ENCODE measurements at places on chromosomes 7 and 10.
A peak's percentile ranks its signal among the peaks of the same experiment; 100 is the strongest.

- DNase-seq: no peak
These were observed 10.3 kb downstream of the ZNF775 start for GRCh38 chr7:150389532-150389816.

GRCh38 chr10:130541090-130541489, 404.9 kb downstream of the GLRX3 start:
- DNase-seq: no peak

- DNase-seq: no peak
These were observed 194.8 kb downstream of the RNLS start for GRCh38 chr10:88388324-88388723.

GRCh38 chr10:52092390-52092789, 221.7 kb upstream of the DKK1 start:
- DNase-seq: no peak

DNA sequence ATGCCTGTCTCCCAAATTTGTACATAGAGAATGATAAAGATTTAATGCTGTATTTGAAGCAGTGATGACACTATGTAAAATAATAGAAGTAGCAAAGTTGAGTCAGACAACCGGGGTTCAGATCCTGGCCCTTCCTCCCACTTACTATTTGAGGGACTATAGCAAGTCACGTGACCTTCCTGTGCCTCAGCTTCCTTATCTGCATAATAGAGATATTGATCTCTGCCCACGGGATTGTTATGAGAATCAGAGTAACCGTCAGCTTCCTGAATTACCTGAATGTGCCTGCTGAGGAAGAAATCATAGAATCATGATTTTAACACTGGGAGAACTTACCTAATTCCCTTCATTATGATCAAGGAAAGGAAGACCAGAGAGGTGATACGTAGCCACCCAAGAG, 26.9 kb downstream of the CASP7 start:
- no peak for DNase-seq

DNA sequence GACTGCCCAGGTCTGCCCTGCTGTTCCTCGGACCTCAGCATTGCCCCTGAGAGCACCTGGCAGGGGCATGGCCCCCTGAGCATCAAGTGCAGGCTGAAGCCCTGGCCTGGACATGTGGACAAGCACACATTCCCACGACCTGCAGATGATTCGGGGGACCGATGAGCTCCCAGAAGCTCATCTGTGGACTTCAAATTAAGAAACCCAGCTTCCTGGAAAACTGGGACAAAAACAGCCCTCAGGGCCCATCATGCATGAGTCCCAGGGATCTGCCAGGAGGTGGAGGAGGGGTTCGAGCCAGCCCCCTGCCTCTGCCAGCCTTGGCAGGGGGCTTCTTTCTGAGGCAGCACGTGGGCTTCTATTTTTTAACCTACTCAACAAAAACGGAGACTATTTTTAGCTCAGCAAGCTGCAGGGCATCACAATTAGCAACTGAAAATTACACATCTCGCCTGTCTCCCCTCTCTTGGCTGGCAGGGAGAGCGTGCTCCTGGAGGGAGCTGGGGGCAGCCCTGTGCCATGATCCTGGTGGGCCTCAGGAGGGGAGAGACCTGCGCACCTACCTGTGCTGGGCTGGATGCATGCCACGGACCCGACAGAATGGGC, 51.8 kb downstream of the RASGEF1A start:
- DNase-seq: no peak

DNA sequence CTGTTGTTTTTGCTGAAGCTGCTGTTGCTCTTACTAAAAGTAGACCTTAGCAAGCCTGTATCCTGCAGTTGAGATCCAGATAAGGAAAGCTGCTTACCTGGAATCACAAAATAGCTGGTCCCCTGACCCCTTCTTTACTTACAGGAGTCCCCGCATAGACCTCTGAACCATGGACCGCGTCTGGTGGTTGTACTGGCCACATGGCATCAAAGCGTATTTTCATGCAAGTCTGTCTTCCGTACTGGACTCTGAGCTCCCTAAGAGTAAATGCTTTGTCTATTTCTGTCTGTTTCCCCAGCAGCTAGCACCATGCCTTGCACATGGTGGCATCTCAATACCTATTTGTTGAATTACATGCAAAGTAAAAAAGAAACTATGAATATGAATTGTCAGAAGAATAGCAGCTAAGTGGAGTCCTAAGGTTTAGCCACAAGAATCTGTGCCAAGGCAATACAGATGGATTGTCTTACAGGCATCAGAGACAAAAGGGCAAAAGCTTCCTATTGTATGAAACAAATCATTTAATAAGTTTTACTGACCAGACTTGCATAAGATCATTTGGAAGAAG, 159.2 kb downstream of the PAXIP1 start:
- DNase-seq: no peak

- no peak for DNase-seq
These were observed at the start of gene FAM13C for GRCh38 chr10:59362144-59362958. TSS of gene FAM13C (minus strand) at chr10:59362549. CDS start at chr10:59362460, 89 bp downstream.

DNA sequence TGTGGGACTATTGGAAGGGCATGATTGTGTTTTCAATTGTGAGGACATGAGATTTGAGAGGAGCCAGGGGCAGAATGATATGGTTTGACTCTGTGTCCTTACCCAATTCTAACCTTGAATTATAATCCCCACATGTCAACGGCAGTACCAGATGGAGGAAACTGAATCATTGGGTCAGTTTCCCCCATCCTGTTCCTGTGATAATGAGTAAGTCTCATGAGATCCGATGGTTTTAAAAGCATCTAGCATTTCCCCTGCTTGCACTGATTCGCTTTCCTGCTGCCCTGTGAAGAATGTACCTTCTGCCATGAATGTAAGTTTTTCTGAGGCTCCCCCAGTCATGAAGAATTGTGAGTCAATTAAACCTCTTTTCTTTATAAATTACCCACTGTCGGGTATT, 1367.1 kb downstream of the XPNPEP1 start:
- DNase-seq: no peak

GRCh38 chr10:84755311-84755710, 426.9 kb downstream of the CCSER2 start:
- DNase-seq: no peak

GRCh38 chr10:42754155-42755027, 28.2 kb upstream of the BMS1 start:
- peak; percentile 15 for DNase-seq

DNA sequence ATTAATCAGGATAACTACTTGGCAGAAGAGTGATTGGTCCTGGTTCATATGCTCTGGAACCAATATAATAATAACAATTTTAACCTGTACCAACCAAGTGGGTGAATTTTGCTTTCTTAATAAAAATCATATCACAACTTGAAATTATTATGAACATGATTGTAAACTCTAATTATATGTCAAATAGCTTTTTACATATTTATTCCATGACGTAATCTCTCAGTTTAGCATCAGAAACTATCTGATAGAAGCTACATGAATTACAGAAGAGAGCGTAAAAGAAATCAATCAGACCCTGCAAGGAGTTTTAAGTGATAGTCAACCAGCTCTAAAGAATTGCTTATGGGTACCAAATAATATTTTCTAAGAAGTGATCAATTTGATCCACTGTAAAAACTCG, 10.1 kb downstream of the GNG11 start:
- DNase-seq: no peak

DNA sequence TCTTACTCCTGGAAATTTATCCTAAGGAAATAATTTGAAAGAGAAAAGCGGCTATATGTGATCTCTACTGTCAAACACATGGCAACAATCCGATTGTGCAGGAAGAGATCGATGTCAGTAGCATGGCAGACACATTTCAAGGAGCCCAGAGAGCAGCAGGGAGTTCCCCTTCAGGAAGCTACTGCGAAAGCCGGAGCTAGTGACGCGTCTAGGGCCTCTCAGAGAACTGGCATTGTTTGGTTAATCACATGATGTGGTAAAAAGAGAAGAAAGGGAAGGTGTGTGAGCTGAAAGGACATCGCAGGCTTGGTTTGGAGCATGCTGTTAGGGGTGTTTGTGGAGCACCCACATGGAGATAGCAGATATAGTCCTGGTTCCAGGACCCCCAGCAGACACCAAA, 74.9 kb downstream of the BEND7 start:
- DNase-seq: no peak

DNA sequence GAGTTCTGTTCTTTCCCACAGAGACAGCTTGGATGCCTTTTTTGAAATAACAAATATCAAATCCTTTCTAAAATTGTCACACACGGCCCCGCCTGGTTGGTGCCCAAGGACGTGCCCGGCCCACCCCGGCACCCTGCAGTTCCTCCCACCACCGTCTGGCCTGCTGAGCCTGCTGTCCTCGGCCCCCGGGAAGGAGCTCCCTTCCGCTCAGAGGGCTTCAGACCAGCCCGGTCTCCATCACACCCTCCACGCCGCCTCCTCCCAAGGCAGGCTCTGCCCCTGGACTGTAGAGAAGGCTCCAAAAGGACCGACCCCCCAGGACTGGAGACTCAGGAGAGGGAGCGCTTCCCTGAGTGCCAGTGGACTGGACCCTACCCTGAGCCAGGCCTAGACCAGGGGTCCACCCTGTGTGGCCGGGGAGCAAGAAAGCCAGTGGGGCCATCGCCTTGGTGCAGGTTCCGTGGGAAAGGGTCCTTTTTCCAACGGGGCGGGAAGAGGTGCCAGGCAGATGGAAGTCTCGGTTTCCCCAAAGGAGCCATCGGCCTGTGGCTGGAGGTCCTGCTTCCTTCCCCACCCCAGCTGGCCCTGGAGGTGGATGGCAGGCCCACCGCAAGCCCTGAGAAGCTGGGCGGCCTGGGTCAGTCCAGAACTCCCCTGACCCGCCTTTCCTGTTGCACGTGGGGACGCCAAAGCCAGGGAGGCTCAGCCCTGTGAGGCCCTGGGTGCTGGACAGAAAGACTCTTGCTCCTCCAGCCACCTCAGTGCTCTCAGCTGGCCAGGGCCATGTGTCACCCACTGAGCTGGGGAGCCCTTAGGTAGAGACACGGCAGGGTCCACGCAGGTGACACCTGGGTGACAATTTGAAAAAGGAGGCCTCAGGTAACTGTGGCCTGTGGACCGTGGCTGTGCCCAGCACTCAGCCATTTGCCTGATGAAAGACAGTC, 69.8 kb downstream of the PWWP2B start:
- no peak for DNase-seq

DNA sequence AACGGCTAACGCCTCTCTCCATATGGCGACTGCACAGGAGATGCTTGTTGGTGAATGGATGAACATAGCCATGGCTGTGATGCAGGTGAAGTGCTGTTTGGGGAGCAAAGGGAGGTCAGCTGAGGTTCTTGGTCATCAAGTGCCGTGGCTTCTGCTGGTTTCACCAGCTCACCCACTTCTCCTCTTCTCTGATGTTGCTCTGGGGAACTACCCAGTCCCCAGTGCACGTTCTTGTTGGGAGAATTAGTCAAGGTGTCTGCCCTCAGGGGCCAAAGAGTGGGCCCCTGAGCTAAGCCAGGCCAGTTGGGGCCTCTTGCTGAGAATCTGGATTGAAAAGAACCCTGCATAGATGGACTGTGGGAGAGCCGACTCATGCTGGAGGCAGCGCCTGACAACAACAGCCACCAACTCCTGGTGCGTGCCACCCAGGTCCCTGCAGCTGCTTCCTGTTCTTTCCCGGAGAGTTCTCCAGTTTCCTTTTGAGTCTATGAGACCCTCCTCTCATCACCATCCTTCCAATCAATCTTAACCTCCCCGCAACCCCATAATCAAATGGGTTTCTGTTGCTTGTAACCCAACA, 3.0 kb downstream of the BTBD16 start:
- no peak for DNase-seq

DNA sequence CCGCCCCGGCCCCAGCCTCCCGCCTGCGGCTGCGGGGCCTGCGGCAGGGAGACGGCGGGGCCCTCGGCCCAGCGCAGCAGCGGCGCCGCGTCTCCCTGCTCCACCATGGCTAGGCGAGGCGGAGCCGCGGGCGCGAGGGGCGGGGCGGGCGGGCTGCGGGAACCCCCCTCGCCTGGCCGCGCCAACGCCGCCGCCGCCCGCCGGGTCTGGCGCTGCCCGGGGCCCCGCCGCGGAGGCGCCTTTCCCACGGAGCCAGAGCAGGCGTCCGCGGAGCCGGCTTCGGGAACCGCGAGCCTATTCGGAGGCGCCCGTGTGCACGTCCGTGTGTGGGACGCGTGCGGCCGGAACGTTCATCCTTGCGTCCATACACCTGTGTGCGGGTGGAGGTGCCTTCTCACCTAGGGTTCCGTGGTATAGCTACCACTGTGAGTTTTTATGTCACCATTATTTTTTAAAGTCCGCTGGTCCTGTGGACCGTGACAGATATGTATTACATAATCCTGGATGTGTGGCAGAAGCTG, at the start of gene DENND11:
Gene DENND11, minus strand, starts transcription at position 120 of the 521 bp plus-strand sequence. Its CDS starts 13 bp downstream, at position 107.
- peak; percentile 62 for DNase-seq

GRCh38 chr10:6654571-6654970, 74.5 kb upstream of the PRKCQ start:
- no peak for DNase-seq

- DNase-seq: no peak
These were observed 13.5 kb downstream of the CRYGN start for GRCh38 chr7:151426441-151426903.
